Dermis blood vessel endothelial cell (primary cell): ENCODE measurements at places on chromosomes 5 and 9. TPM values are rescaled to one million over a fixed set of nuclear protein-coding genes. Genes with fewer than 3 reads are reported as not detected.

Gene ENTPD8
- total RNA-seq = 0.23 and 0.34 TPM in 2 replicates

Gene ENHO
- 0.42 TPM in 1 of 2 replicates, not detected in the other for total RNA-seq

Gene C5orf58
- total RNA-seq = not detected in 2 replicates

Gene PCDH12
- 48.2 and 60.9 TPM in 2 replicates for total RNA-seq

Gene ZNF883
- total RNA-seq = 0.60 and 0.68 TPM in 2 replicates

Gene CAVIN4
- 1.7 and 2.3 TPM in 2 replicates for total RNA-seq

Gene SLC6A3
- not detected in 2 replicates for total RNA-seq

Gene C5orf22
- total RNA-seq = 14.6 and 23.0 TPM in 2 replicates

Gene GPRIN1
- total RNA-seq = 7.7 and 8.7 TPM in 2 replicates

Gene CYLC2
- not detected in 2 replicates for total RNA-seq

Gene ANKRD18A
- total RNA-seq = under 0.01 TPM in 1 of 2 replicates, not detected in the other

Gene STX17
- total RNA-seq = 21.6 and 23.1 TPM in 2 replicates

Gene PCDHB15
- total RNA-seq = 0.65 and 1.0 TPM in 2 replicates

Gene CACFD1
- total RNA-seq = 12.8 and 21.4 TPM in 2 replicates

Gene KIAA0825
- 1.0 and 1.9 TPM in 2 replicates for total RNA-seq

Gene CTNND2
- not detected in 2 replicates for total RNA-seq

Gene PCDHGA10
- total RNA-seq = 4.7 and 6.0 TPM in 2 replicates

Gene SLC45A2
- total RNA-seq = 0.09 TPM in 1 of 2 replicates, not detected in the other

Gene ZFP2
- total RNA-seq = 0.60 and 1.0 TPM in 2 replicates

Gene DMRT3
- total RNA-seq = not detected in 2 replicates

Gene PCDHGB4
- 11.3 and 14.5 TPM in 2 replicates for total RNA-seq

Gene GDF9
- total RNA-seq = 0.14 TPM in 1 of 2 replicates, not detected in the other

Gene ADGRD2
- total RNA-seq = not detected in 2 replicates

Gene MYORG
- 4.9 and 8.0 TPM in 2 replicates for total RNA-seq

Gene PROB1
- total RNA-seq = 6.1 and 9.2 TPM in 2 replicates

Gene PGM5
- 110 and 128 TPM in 2 replicates for total RNA-seq

Gene SPATA31D4
- total RNA-seq = not detected in 2 replicates

Gene FOCAD
- 90.0 and 135 TPM in 2 replicates for total RNA-seq

Gene HMMR
- 16.2 and 60.2 TPM in 2 replicates for total RNA-seq

Gene PRPF4
- total RNA-seq = 25.0 and 33.6 TPM in 2 replicates

Gene CAMK4
- total RNA-seq = under 0.01 and 0.28 TPM in 2 replicates

Gene TEK
- total RNA-seq = 119 and 159 TPM in 2 replicates

Gene GARIN3
- total RNA-seq = not detected in 2 replicates

Gene PIGO
- 11.9 and 18.0 TPM in 2 replicates for total RNA-seq

Gene TAF11L5
- total RNA-seq = not detected in 2 replicates

Gene PCDHGB2
- total RNA-seq = 0.51 and 1.7 TPM in 2 replicates

Gene PCDHA5
- total RNA-seq = 0.17 TPM in 1 of 2 replicates, not detected in the other

Gene HAVCR2
- under 0.01 and 0.09 TPM in 2 replicates for total RNA-seq

Gene PPP1R26
- 17.0 and 20.8 TPM in 2 replicates for total RNA-seq
